ENCODE measurements at places on chromosomes 7 and 10.

- H3K4me1 ChIP-seq = no peaks in the 10 kb centered on the region
- no peaks in the 10 kb centered on the region for H3K27me3 ChIP-seq
- no peak overlapping the region for H3K4me3 ChIP-seq
- DNase-seq = no peak
Measured at GRCh38 chr7:23044581-23044980, 30.7 kb upstream of the HYCC1 start.

GRCh38 chr7:158353606-158354570, 233.7 kb downstream of the PTPRN2 start:
- H3K36me3 ChIP-seq = no peaks in the 10 kb centered on the region
- H3K27ac ChIP-seq = no peak overlapping the region
- H3K4me3 ChIP-seq = no peak overlapping the region
- H3K4me1 ChIP-seq = no peaks in the 10 kb centered on the region
- DNase-seq = peak; percentile 86

GRCh38 chr10:21329995-21330627, 195.4 kb downstream of the SKIDA1 start:
- H3K4me1 ChIP-seq = no peaks in the 10 kb centered on the region
- no peaks in the 10 kb centered on the region for H3K36me3 ChIP-seq
- no peaks in the 10 kb centered on the region for H3K27me3 ChIP-seq
- H3K4me3 ChIP-seq = no peak overlapping the region
- H3K27ac ChIP-seq = no peak overlapping the region

DNA sequence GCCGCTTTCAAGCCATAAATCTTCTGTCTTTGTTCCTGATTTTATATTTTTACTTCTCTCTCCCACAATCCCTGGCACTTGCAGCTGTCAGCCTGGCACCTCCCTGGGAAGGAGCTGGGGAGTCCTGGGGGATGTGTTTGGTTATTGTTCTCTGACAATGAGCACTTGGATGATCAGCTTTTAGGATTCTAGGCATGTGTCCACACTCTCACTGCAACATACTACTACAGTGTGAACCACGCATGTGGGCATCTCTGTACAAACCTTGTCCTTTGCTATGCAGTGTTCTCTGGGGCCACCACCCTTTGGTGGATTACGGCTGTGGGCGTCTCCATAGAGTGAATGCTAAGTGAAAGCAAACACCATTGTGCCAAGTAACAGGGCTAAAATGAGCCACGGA, 168.4 kb upstream of the KMT2E start:
- H3K4me3 ChIP-seq = no peak overlapping the region
- H3K27me3 ChIP-seq = no peaks in the 10 kb centered on the region
- no peaks in the 10 kb centered on the region for H3K36me3 ChIP-seq
- DNase-seq = no peak
- no peaks in the 10 kb centered on the region for H3K4me1 ChIP-seq

DNA sequence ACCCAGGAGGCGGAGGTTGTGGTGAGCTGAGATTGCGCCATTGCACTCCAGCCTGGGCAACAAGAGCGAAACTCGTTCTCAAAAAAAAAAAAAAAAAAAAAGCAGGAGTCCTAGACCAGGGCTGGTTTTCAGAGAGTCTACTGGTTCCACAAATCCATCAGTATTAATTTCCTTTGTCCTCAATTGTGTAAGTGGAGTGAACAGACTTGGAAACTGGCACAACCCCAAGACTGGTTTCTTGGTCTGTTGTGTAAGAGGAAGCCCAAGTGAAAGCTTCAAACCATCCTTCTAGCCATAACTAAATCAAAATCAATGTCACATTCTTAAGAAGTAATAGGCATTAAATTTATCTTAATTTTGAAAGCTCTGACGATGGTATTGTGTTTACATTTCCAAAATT, 213.6 kb downstream of the DGKI start:
- H3K27ac ChIP-seq = no peak overlapping the region
- no peaks in the 10 kb centered on the region for H3K4me1 ChIP-seq
- H3K27me3 ChIP-seq = no peaks in the 10 kb centered on the region
- no peaks in the 10 kb centered on the region for H3K36me3 ChIP-seq

DNA sequence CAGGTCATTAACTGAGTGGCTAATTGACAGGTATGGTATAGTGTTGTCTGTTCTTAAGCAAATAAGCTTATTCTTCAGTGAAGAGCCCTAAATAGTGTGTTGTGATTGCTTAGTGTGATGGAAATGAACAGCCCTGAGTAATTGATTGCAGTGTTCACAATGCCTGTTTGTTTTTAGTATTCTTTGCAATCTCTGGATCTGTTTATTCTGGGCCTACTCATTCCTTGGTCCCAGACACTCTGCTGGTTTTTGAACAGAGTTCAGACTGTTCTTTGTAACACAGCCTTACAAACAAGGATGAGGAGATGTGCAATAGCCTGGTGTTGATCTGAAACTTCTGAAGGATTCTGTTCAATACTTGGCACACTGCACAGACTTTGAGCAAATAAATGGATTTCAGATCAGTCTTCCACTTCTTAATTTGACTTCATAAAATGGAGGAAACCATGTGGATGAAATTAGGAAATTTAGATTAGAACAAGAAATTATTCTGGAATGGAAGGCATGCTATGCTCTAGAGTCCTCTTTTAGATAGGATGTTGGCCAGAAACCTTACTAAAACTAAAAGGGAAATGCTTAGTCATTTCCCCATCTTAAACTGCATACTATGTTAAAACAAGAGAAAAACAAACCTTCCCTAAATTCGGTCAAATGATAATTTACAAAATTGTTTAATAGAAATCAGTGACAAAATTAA, 444.2 kb upstream of the SEMA3D start:
- no peak overlapping the region for H3K27ac ChIP-seq
- H3K27me3 ChIP-seq = no peaks in the 10 kb centered on the region
- no peak for DNase-seq
- no peaks in the 10 kb centered on the region for H3K36me3 ChIP-seq
- H3K4me1 ChIP-seq = no peaks in the 10 kb centered on the region

GRCh38 chr10:121984463-121984862, 4.5 kb upstream of the TACC2 start:
- no peak overlapping the region for H3K27ac ChIP-seq
- H3K4me3 ChIP-seq = peak overlapping the region; percentile 64
- no peaks in the 10 kb centered on the region for H3K4me1 ChIP-seq
- no peak for DNase-seq

DNA sequence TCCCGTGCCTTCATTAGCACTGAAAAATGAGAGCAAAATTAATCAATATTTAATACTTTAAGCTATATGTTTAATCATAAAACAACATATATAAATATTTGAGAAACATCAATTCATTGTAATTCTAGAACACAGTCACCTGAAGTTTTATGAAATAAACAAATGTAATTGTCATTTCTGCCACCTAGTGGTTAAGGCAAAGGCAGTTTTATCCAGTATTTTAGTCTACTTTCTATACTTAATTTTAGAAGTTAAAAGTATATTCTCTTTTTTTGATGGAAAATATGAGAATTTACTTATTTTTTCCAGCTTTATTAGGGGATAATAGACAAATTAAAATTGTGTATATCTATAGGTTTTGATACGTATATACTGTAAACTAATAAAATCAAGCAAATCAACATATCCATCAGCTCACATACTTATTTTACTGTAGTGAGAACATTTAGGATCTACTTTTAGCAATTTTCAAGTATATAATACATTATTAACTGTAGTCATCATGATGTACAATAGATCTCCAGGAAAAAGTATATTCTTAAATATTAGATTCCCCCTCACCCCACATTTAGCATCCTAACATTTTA, 16.9 kb downstream of the PCGF6 start:
- DNase-seq = no peak
- H3K4me1 ChIP-seq = no peaks in the 10 kb centered on the region
- no peak overlapping the region for H3K27ac ChIP-seq
- H3K4me3 ChIP-seq = no peak overlapping the region

DNA sequence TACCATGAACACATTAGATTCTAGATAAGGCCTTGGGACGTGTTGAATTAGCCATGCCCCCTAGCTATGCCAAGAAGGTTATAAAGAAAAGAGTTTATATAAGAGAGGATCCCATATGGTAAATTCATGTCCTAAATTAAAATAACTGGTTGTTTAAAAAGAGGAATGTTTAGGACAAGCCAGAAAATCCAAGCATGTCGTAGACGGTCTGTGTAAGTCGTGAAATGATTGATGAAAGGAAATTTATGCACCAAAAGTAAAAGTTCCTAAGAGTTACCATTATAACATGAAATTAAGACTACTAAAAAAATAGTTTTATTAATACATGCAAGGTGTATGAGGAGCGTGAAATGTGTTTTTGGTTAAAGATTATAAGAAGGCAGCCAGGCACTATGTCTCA, 624.9 kb downstream of the ARL4A start:
- DNase-seq = peak; percentile 67
- no peaks in the 10 kb centered on the region for H3K36me3 ChIP-seq
- H3K27ac ChIP-seq = no peak overlapping the region

DNA sequence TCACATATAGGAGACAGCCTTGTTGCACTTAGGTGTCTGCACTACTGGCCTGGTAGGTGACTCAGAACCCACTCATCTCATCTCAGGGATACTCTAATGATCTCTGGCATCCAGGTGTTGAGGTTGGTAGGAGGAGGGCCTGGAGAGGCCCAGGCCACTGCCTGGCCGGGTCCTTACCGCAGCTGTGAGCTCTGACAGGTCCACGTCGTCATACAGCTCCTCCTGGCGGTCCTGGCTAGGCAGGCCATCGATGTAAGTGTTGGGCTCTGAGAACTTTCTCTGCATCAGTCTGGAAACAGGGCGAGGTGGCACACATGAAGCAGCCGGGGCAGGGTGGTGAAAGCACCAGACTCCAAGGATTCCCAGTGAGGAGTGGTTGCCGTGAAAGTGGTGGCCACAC, 62.1 kb downstream of the VWA2 start:
- DNase-seq = no peak
- no peaks in the 10 kb centered on the region for H3K36me3 ChIP-seq
- H3K27me3 ChIP-seq = peaks cover 6% of the 10 kb centered on the region
- H3K4me3 ChIP-seq = no peak overlapping the region
- no peaks in the 10 kb centered on the region for H3K4me1 ChIP-seq

GRCh38 chr7:145016068-145016467, 180.2 kb upstream of the TPK1 start:
- DNase-seq = peak; percentile 72
- H3K27me3 ChIP-seq = no peaks in the 10 kb centered on the region
- H3K4me3 ChIP-seq = no peak overlapping the region
- H3K36me3 ChIP-seq = no peaks in the 10 kb centered on the region

DNA sequence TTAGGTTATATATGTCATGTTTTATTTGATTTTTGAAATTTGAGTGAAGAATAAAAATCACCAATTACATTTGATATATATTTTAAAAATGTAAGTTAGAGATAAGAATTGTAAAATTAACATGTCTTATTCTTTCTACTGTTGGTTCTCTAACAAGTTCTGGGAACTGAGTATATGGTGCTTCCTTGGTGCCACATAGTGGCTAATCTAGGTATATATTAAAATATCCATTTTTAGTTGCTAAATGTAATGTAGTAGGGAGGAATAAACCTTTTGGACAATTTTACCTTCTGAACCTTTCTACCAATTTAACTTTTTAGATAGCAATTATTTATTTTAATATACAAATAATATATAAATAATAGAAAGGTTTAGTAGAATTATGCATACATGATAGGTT, 17.5 kb downstream of the CFAP69 start:
- DNase-seq = no peak
- H3K27ac ChIP-seq = no peak overlapping the region
- no peaks in the 10 kb centered on the region for H3K27me3 ChIP-seq

GRCh38 chr7:144713850-144714249, 122.0 kb downstream of the TPK1 start:
- no peaks in the 10 kb centered on the region for H3K4me1 ChIP-seq
- no peak overlapping the region for H3K27ac ChIP-seq
- no peak for DNase-seq
- H3K27me3 ChIP-seq = no peaks in the 10 kb centered on the region
- peaks cover 8% of the 10 kb centered on the region for H3K36me3 ChIP-seq
- H3K4me3 ChIP-seq = no peak overlapping the region

DNA sequence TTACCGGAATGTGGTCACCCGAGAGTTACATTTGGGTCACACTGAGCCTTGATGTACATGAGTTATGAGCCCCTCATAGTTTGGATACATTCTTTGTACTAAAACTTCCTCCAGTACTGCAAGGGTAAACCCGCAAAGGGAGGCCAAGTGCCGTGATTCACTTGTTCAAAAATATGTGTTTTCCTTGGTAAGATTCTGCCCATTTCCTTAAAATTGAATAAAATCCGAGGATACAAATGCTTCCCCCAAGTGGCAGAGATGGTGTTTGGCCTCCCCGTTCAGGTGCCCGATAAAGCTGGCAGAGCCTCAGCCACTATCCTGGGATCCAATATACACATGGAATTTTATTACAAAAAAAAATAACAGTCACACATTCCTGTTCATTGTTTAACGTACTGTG, 268.3 kb downstream of the DIP2C start:
- H3K4me1 ChIP-seq = no peaks in the 10 kb centered on the region
- DNase-seq = no peak
- H3K4me3 ChIP-seq = no peak overlapping the region
- no peaks in the 10 kb centered on the region for H3K27me3 ChIP-seq
- H3K27ac ChIP-seq = no peak overlapping the region

DNA sequence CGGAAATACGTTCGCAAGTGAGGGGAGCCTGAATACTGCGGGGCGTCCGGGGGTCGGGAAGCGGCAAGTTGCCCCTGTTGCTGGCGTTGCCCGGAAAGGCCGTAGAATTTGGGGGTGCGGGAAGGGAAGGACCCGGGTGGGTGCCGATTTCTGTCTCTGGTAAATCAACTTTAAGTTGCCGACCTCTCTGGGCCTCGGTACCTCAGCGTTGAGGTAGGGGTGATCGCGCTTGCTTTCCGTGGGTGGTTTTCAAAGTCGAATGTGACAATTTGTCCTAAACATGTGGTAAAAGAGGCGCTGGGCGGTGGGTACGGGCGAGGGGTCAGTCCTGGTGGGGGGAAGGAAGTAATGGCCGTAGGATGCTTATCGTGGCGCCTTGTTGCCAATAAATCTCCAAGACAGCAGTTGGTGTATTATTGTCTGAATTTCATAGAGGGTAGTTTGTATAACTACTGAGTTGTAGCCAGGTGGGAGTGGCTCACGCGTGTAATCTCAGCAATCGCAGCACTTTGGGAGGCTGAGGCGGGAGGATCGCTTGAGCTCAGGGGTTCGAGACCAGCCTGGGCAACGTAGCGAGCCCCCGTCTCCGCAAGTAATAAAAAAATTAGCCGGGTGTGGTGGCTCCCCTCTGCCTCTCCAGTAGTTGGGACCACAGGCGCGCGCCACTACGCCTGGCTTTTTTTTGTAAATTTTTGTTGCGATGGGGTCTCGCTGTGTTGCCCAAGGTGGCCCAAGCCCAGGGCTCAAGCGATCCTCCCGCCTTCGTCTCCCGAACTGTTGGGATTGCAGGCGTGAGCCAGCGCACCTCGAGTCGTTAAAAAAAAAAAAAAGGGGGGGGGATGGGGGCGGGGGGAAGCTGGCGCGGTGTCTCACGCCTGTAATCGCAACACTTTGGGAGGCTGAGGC, 644 bp downstream of the BUD23 start:
- peak overlapping the region; percentile 97 for H3K4me3 ChIP-seq
- H3K27me3 ChIP-seq = no peaks in the 10 kb centered on the region
- H3K36me3 ChIP-seq = peaks cover 32% of the 10 kb centered on the region

- H3K27me3 ChIP-seq = no peaks in the 10 kb centered on the region
- no peak overlapping the region for H3K27ac ChIP-seq
- H3K36me3 ChIP-seq = no peaks in the 10 kb centered on the region
- no peak overlapping the region for H3K4me3 ChIP-seq
- DNase-seq = no peak
Measured at GRCh38 chr7:91961816-91962215, 21.2 kb downstream of the AKAP9 start.
